ENCODE measurements at places on chromosomes 7 and 10.

GRCh38 chr10:27494116-27494805 lies 9.8 kb upstream of the RAB18 start:
- DNase-seq = no peak

DNA sequence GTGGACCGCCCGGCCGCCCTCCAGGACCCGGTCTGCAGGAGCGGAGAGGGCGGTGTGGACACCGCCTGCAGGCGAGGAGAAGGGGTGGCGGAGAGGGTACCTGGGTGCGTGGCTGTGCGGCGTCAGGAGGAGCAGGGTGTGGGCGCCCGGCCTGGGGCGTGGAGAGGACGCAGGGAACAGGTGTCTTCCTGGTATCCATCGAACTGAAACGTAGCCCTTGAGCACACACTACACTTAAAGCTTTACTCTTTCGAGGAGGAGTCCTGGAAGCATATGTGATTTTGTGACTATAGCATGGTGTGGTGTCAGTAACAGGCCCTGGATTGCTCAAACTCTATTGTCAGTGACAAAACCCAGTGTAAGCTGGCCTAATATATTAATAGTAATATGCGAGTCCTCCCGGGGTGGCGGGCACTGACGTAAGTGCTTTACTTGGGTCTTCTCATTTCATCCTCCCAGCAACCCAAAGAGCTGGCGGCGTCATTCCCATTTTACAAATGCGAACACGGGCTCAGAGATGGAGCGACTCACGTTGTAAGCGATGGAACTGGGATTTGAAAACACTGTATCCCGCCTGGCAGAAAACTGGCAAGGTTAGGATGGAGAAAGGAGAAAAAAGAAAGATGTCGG lies 508 bp upstream of the TECPR1 start:
- DNase-seq = no peak

DNA sequence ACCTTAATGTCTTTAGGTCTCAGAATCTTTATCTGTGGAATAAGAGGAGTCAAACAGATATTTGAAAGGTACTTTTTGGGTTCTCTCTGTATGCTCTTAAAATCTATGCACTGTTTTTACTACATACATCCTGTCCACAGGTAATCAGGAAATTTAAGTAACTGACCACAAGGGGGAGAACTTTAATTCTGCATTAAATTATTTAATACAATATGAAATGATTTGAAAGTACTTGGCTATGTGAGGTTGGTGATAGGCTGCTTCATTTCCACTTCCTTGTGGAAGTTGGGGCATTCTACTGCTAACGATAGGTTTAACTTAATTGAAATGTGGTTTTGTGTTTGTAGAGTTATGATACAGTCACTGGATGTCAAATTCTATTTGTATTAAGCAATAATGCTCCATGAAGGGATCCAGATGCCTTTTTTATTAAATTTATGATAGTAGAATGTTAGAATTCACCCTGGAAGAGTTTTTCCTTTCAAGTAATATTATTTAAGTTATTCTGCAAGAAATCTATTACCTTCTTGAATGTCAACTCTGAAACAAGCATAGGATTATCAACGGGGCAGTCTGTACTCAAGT lies 6.0 kb downstream of the TEX47 start:
- DNase-seq = no peak

DNA sequence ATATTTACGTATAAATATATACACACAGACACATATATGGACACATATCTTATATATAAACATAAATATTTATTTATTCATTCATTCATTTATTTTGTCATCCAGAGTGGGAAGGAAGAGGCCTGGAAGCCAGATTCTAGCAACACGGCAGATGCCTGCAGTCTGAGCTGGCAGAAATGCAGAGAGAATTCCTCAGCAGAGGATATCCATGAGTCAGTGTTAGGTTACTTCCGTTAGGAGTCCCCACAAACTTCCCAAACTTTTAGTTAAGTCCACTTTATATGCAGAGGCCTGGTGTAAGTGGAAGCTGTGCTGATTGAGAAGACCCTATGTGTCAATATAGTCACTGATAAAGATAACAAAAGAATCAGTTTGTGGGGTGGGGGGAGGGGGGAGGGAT lies 89.6 kb downstream of the PPP1R17 start:
- DNase-seq = no peak

DNA sequence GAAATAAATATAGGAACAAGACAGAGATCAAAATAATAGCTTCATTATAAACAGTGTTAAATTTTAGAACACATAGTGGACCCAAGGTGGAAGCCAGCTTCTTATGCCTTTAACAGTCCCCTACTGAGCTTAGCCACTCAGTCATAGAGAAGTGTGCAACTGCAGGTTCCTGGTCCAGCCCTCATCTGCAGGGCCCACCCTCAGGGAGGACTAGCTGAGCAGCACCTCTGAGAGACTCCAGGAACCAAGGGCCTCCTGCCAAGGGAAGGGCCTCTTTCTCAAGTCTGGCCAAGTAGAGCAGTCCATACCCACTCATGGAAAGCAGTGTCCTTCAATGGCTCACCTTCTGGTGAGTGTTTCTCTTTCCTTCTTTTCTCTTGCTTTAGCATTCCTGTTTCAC lies 173.7 kb upstream of the PRPS1L1 start:
- no peak for DNase-seq

DNA sequence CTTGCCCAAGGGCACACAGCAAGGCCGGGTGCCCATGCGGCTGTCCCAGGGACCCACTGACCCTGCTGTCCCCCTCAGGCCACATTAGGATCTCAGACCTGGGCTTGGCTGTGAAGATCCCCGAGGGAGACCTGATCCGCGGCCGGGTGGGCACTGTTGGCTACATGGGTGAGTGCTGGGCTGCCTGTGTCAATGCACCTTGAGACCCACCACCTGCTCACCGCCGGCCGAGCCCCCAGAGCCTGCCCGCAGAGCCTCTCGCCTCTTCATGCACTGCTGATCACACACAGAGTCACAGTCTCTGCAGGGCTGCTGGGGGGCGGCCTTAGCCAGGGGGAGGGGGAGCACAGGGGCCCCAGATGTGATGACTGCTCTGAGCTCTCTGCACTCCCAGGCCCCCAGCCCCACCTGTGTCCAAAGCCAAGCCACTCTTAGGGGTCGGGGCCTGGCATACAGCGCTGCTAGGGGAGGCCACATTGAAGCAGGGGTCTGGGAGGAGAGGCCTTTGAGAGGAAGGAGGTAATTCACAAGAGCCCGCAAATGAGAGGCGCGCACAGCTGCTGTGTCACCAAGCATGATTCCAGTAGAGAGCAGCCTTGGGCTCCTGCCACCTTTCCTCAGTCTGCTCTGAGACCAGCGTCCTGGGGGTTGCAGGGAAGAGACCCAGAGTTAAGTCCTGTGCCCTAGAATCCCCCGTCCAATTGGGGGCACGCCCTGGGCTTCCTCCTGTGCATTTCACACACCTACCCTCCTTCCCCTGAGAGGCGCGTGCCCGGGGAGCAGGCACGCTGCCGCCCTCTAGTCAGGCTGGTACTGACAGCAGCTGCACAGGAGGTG lies 100.4 kb downstream of the RGS10 start:
- no peak for DNase-seq

- DNase-seq = no peak
Measured at GRCh38 chr7:121623130-121623872, 227.2 kb upstream of the FAM3C start.
